ENCODE measurements at places on chromosomes 5 and 9.

DNA sequence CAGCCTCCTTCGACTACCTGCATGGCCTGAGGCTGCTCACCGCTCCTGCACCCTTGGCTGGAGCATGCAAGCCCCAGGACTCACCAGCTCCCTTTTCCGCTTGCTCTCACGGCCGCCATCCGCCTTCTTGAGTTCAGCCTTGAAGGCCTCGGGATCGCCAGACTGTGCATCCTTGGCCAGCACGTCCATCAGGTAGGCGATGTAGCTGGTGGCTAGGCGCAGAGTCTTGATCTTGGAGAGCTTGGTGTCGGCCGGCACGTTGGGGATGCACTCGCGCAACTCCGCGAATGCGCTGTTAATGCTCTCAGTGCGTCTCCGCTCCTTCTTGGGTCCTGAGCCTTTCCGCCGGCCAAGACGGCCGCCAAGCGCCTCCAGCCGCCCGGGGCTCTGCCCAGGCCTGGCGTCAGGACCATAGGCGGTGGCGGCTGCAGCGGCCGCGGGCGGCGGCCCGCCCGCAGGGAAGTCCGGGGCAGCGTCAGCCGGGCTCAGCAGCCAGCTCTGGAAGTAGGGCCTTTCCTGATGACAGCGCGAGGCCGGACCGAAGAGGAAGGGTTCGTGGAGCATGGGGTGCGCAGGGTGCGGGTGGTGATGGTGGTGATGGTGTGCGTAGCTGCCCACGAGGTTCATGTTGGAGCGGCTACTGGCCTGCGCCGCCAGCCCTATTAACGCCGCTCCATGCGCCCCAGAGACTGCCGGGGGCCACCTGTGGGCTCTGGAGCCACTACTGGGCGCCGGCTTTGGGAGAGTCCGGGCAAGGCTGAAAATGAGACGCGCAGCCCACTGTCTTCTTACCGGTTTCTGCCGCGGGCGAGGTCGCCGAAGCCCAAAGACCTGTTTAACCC is 424 bp downstream of the HAND1 start:
- no peak for DNase-seq

DNA sequence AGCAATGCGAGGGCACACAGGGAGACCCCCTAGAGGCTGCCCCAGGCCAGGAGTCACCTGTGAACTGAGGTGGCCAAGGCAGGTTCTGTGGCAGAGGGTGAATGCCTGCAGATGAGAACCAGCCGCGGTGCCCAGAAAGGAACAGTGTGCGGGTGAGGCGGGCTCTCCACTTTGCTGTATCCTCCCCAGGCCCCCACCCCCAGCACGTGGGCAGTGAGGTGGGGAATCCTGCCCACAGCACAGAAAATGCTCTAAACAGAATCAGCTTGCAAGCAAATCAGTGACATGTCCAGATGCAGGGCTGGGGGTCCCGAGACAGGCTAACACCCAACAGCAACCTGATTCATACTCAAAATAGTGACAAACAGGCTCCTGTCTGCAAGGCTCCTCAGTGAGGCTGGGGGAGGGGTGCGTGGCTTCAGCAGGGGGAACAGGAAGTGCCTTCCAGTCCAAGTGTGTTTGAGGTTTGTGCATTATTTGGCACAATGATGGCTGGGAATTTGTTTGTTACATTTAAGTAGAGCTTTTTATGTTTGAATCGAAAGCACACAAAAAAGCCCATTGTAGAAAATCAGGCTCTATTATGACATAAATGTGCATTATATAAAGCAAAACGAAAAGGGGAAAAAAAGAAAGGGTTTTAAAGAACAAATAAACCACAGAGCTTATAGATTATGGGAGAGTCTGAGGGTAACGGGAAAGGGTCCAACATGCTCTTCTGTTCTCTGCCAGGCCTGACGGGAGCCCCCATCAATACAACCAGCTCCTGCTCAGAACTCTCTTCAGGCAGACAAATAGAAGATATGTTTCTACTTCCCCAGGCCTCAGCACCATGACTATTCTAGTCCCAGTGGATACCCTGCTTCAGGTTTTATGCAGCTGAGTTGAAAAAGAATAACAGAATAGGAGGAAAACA is 201.3 kb downstream of the HSD17B3 start:
- no peak for DNase-seq

GRCh38 chr9:91424403-91425176 is 958 bp upstream of the NFIL3 start:
- DNase-seq: no peak

DNA sequence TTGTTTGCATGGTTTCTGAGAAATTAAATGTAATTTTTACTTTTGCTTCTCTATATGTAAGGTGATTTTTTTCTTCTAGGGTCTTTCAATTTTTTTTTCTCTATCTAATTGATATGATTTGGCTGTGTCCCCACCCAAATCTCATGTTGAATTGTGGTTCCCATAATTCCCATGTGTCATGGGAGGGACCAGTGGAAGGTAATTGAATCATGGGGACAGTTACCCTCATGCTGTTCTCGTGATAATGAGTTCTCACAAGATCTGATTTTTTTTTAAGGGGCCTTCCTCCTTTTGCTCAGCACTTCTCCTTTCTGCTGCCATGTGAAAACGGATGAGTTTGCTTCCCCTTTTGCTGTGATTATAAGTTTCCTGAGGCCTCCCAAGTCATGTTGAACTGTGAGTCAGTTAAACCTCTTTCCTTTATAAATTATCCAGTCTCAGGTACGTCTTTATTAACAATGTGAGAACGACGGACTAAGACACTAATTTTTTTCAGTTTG is 150.8 kb downstream of the MTRR start:
- DNase-seq: no peak

DNA sequence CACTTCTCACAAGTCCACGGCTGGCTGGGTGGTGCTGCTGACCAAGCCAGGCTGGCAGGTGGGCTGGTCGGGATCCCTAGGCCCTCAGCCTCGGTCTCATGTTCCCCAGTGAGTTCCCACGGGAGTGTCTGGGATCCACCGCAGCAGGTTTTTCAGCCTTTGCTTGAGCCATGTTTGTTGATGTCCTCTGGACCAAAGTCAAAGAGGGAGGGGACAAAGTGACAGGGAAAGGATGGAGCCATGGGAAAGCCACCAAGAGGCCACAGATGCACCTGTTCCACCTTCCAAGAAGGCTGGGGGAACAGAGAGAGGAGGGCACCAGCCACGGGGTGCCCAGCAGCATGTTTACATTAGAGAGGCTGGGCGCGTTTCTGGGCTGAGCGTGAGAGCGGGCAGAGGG is 2.8 kb upstream of the UBAC1 start:
- DNase-seq: no peak

- DNase-seq: peak; percentile 100
Observed at GRCh38 chr9:134379831-134380365, 53.6 kb downstream of the RXRA start.

GRCh38 chr9:120877276-120878034 is 467 bp upstream of the PHF19 start:
- peak; percentile 85 for DNase-seq

- no peak for DNase-seq
Observed at GRCh38 chr5:172482156-172483020, 28.1 kb upstream of the SH3PXD2B start.

- DNase-seq: no peak
Observed at GRCh38 chr9:19828576-19829109, 39.8 kb upstream of the SLC24A2 start.

- DNase-seq: no peak
Observed at GRCh38 chr9:126307322-126308061, 19.1 kb upstream of the MVB12B start.

DNA sequence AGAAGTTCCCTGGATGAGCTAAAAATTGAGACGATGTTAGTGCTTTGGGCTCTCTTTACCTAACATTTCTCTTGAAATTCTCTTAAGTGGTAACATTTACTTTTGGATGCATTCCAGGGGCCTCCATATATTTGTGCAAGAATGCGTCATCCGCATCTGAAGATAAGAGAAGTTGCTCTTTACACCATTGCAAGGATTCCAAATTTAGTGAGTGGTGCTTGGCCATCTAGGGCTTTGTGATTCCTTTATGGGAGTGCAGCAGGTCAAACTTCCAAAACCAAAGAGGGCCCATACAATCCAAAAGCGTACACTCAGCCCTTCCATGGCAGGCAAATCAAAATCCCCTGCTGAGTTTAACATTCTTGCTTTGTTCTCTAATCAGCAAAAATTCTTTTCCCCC is 102.0 kb upstream of the DMAC1 start:
- DNase-seq: no peak

DNA sequence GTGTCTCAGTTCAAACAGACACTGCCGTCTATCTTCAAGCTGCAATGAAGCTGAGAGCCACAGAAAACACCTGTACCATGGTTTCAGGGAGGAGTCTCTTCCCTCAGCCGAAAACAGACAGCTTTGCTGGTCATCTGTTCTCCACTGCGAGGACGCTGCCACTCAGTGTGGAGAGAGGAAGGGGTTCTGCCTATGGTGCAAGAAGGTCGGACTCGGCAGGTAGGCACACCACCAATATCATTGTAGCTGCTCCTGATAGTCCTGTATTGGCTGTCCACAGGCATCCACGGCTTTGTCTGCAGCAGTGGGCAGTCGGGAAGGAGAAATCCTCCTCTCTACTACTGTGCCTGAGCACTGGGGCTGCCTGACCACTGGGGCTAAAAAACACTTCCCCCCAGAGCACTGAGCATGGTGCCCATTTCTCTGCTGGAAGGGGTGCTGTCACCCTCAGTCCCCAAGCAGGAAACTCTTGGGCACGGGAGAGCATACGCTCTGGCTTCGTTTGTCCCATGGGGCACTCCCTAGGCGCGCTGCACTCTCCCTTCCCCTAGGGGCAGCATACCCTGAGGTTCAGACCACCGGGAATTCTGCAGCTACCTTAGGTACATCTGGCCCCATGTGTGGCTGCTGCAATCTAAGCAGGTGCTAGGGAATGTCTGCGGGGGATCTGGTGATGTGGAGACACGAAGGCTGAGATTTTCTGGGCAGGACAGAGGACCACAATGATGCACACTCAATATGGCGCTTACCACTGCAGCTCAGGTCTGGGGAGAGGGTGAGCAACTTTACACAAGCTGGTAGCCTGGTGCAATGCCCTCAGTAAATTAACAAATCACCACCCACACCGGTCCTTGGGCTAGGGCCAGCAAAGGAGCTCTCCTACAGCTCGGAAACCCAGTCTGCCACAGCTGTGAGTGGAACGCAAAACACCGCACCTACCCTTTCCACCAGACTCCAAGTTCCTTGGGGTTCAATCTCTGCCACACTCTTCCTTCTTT is 880.9 kb upstream of the SEMA6A start:
- no peak for DNase-seq

- no peak for DNase-seq
Observed at GRCh38 chr9:13500034-13500433, 220.5 kb upstream of the MPDZ start.

DNA sequence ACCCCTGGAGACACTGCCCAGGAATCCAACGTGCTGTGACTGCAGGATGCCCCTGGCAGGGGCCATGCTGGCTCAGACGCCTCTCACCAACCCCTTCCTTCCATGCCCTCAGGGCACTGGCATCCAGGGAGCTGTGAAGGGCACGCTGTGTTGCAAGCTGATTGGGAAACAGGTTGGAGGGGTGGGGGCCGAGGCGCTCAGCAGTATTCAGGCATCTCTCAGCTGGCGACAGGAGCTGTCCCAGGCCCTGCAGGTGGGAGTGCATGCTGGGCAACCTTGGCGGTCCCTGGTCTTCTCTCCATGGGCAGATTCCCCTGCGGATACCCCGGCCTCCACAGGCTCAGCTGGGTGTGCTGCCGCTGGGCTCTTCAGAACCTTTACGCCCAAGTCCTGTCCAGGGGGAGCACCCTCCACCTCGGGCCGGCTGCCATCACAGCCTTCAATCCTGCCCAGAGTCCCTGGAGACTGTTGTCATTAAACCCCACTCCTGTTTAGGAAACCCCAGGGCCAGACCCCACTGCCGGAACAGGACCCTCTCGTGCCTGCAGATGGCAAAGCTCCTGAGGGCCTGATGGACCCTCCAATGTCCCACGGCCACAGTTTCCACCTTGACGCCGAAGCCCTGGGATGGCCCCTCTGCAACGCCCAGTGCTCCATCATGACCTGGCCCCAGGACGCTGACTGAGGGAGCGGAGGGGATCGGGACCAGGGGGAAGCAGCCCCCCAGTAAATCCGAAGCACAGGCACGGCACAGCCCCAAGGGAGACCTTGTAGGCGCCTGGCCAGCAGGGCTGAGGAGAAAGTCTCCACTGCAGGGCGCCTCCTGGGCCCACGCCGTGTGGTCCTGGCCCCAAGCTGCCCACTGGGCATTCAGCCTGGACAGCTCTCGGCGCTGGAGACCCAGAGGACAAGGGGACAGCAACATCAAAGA is 9.3 kb downstream of the TPPP start:
- DNase-seq: peak; percentile 13

- no peak for DNase-seq
Observed at GRCh38 chr5:165894916-165895315, 2389.5 kb downstream of the MAT2B start.

- DNase-seq: no peak
Observed at GRCh38 chr9:133587466-133587865, 21.7 kb downstream of the FAM163B start.

DNA sequence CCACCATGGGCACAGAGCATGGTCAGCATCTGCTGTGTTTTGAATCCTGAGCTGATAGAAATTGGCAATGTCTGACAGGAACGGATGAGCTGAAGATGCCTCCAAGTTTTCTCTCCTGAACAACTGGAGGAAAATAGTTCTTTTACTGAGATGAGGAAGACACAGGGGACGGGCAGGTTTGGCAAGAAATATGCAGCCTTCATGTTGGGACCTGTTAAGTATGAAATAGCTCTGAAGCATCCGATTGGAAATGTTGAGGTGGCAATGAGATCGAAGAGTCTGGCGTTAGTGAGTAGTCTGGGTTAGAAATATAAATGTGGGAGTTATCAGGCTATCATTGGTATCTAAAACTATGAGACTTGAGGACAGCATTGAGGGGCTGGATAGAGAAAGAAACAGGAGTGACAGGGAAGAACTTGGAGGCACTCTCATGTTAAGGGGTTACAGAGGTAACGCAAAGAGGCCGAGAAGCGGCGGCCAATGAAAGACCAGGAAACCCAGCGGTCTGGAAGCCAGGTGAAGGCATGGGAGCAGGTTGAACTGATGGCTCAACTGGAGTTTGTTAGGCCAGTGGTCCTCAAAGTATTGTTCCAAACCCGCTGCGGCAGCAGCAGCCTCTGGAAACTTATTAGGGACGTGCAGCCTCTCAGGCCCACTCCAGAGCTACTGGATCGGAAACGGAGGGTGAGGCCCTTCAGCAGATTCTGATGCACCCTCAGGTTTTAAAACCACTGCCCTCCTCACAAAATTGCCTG is 1.0 kb upstream of the MAMDC2 start:
- no peak for DNase-seq

- no peak for DNase-seq
Observed at GRCh38 chr9:121067640-121068039, 7.1 kb upstream of the CNTRL start.

DNA sequence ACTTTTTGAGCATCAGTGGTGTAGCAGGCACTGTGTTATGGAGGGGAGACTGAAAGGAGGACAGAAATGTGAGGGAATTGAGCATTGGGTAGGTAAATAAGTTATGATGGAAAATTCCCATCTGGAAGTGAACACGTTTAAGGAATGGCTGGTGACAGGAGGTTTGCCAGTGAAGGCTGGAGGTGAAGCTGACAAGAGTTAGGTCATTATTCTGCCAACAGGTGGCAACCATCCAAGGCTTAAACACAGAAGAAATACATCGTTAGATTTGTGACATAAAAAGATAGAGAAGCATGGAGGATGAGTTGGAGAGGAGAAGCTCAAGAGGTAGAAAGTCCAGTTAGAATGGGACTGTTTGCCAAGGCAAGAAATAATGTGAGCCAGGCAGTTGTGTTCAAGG is 455.3 kb upstream of the SGCD start:
- DNase-seq: no peak

Measured in 8988T (cell line).